ENCODE measurements at places on chromosomes 11 and 22.

- DNase-seq: no peak
Measured at GRCh38 chr11:101470419-101470818, 113.4 kb downstream of the TRPC6 start.

DNA sequence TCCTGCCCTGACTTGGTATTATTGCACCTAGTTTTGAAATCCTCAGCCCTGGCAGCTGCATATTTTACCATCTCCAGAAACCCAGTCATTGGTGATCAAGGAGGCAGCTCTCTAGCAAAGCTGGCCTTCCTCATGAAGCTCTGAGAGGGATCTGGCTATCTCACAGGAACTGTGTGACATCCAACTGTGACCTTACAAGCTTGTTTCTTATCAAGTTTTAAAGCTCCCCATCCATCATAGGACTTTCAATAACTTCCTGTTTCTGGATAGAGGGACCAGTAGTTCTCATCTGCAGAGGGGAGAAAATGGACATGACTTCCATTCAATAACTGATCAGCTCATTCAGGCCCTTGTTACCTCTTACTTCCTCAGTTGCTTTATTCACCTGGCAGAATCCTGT, 18.2 kb downstream of the CALCA start:
- DNase-seq: no peak

- DNase-seq: no peak
Measured at GRCh38 chr22:32355760-32356159, 1.9 kb upstream of the RFPL3 start.

GRCh38 chr11:102269927-102270326, 47.4 kb upstream of the BIRC3 start:
- DNase-seq: no peak

GRCh38 chr11:22633354-22633902, 7.8 kb upstream of the FANCF start:
- DNase-seq: no peak

DNA sequence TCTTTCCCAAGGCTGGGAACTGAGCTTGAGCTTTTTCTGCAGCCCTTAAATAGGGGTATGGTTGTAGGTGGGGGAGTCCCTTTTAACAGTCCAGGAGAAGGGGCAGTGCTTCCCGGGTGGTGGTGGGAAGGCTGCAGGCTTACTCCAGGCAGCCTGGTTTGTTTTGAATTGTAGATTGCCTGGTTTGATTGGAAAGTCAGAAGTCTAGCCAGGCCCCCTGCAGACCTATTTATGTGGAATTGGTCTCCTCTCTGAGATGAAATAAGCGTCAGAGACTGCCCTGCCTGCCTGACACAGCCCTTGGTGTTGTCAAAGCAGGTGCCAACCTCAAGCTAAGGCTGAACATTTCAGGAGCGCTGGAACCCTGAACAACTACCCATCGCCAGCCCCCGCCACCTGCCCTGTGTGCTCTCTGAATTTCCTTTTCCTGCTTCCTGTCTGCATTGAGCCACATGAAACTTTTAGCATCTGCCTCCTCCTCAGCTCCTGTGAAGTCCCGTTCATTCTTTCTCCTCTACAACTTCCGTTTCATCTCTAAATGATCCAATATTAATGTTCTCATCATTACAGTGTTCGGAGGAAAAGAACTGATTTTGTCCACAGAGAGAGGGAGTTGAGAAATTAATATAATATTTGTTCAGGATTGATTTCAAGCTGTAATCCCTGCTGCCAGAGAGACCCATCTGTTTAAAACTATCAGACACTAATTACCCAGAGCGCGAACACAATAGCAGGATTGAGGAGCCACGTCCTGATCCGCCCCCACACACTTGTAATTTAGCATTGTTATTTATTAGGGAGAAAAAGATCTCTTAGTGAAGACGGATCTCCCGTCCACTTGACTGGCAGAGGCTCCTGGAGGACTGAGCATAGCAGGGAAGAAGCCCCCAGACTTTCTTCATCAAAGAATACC, 136.5 kb downstream of the TRIM29 start:
- DNase-seq: no peak

All from mucosa of descending colon (tissue), 3 donors.